ENCODE measurements at places on chromosomes 3 and 15. TPM values are rescaled to one million over a fixed set of nuclear protein-coding genes. Genes with fewer than 3 reads are reported as not detected.

SH2D7 gene
- total RNA-seq, result not detected

- no peaks in the 10 kb centered on the region for H3K27me3 ChIP-seq
- no peak overlapping the region for H3K27ac ChIP-seq
- H3K36me3 ChIP-seq, result no peaks in the 10 kb centered on the region
- DNase-seq, result no peak
These were observed 237.1 kb downstream of the RYR3 start for GRCh38 chr15:33547876-33548275.

- H3K27ac ChIP-seq, result no peak overlapping the region
- no peak overlapping the region for H3K4me3 ChIP-seq
- H3K36me3 ChIP-seq, result no peaks in the 10 kb centered on the region
- no peaks in the 10 kb centered on the region for H3K27me3 ChIP-seq
These were observed 83.9 kb upstream of the CDIN1 start for GRCh38 chr15:36495456-36495991.

PPP1R14D gene
- total RNA-seq, result not detected

GRCh38 chr3:183807209-183807728, 18.1 kb downstream of the MAP6D1 start:
- peaks cover 88% of the 10 kb centered on the region for H3K36me3 ChIP-seq
- no peaks in the 10 kb centered on the region for H3K27me3 ChIP-seq
- no peak overlapping the region for H3K4me3 ChIP-seq
- peak; percentile 75 for DNase-seq
- no peak overlapping the region for H3K27ac ChIP-seq
